ENCODE measurements at places on chromosomes 6 and 20.

DNA sequence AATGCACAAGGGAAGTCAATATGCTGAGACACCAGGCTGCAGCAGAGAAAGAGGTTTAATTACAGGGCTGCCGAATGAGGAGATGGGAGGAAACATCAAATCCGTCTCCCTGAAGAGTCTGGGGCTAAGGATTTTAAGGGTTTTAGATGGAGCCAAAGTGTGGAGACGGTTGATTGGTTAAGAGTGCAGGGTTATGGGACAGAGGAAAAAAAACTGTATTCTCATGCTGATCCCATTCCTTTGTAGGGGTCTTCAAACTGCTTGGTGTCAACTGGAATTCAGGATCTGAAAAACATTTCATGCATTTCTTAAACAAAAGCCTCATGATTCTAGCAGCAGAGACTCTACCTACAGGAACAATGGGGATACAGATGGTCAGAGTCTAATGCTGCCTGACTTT, 96.1 kb upstream of the SYNDIG1 start:
- DNase-seq = no peak

DNA sequence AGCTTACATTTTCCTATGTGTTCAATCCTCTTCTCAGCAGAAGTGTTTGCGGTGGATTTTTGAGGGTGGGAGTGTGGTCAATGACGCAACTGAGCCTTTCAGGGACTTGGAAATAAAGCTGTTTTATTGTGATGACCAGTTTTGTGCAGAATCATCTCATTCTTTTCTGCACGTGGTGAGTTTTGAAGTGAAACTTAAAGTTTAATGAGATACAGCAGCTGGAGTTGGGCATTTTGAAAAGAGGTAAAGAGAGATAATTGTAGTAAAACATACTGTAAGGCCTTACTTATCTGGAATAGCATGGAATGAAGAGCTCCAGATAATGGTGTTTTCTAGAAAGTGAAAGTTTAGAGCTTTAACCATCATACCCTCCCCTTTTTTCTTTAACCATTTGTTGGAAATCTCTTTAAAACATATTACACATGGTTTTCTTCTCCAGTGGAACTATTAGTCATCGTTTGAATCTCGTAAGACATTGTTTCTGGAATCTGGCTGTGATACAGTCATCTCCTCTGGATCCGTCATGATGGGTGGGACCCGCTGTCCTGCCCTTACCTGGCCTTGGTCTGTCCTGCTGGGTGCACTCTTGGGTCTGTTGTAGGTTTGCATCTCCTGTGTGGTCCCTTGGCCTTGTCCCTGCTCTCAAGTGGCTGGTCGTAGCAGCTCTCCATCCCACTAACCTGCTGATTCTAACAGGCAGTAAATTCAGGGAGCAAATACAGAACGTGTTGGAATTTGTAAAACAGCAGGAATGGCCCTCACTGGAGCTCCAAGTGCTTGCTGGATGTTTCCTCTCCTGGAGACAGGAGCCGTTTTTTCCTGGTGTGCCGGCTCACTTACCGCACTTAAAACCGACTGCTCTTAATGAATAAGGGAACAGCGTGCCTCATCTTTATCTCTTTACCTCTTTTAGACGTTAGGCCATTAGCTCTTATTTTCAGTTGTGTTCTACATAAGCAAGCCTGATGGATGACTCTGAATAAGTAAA, 29.8 kb downstream of the UST start:
- no peak for DNase-seq

DNA sequence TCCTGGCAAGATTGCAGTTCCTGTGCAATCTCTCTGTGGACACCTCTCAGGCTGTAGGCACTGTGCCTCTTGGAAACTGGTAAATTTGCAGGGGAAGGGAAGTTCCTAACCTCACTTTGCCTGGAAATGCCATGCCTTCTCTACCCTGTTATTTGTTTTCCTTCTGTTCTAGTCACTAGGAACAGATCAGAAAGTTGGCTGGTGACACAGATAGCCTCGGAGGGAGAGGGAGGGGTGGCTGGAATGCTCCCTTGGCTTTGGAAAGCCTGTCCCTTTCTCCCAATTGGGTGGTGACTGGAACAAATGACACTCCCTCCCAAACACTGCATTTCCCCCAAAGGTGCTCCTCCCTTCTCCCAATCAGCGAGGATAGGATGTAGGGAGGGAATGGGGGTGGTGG, 131.5 kb upstream of the F13A1 start:
- no peak for DNase-seq

- DNase-seq = no peak
These were observed 507.2 kb downstream of the CDH26 start for GRCh38 chr20:60465439-60465838.

DNA sequence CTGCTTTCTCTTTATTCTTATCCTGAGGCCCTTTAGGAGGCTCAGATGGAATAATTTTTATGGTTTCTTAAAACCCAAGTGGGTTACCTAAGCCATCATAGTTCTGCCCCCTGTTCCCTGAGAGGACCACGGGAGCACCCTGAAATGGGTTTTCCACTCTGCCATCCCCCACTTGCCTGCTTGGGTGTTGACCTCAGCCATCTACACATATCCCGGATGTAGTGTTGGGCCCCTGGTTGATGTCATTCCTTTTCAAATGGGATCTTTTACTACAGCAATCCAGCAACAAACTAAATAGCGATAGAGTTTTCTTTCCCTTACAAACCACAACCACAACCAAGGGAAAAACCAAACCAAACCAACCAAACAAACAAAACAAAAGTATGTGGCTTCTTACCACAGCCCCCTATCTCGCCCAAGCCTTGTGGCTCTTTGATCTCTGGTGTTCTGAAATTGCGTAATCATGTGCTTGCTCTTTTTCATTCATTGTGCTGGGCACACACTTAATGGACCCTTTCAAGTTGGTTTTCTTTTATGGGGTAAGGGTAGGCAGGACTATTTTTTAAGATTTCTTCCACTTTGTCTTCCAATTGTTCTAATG, 154.9 kb downstream of the ESR1 start:
- no peak for DNase-seq

GRCh38 chr6:104573350-104573749, 286.4 kb downstream of the HACE1 start:
- DNase-seq = no peak

DNA sequence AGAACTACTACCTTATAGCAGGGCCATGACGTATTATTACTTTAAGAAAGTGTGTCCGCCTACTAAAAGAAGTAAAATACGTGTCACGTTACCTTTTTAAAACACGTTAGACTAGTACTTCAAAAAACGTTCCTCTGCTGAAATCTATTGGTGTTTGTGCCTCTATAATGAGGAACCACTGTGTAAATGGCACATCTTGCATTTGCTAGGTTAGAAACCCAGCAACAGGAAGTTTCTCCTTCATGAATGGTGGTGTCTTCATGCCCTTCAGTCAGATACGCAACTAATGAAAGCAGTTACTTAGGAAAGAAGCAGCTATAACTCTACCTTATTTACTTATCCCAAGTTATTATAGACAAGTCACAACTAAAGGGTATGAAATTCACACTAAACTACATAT, 343.5 kb downstream of the RNGTT start:
- no peak for DNase-seq

GRCh38 chr20:49821381-49821780, 8.8 kb downstream of the SLC9A8 start:
- DNase-seq = no peak

- DNase-seq = no peak
These were observed 88.1 kb downstream of the TNFRSF21 start for GRCh38 chr6:47221565-47221964.

- DNase-seq = no peak
These were observed 863.1 kb downstream of the MAFB start for GRCh38 chr20:39825950-39826349.

DNA sequence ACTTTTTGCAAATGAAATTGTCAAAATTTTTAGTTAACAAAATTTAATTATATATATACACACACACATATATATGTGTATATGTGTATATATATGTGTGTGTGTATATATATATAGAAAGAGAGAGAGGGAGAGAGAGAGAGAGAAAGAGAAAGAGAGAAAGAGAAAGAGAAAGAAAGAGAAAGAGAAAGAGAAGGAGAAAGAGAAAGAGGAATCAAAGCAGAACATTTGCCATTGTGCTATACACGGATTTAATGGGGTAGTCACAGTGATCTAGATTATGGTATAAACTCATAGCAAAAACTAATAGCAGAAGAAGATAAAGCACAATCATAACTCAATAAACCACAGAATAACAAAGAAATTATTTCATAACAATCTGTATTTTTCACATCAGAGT, 126.7 kb downstream of the DST start:
- DNase-seq = no peak

GRCh38 chr6:153401751-153402150, 270.7 kb upstream of the RGS17 start:
- DNase-seq = no peak

Measured in Right ventricle myocardium inferior (tissue), 1 donor.